ENCODE measurements at places on chromosomes 3 and 15.

GRCh38 chr15:67973846-67974245 is 80.3 kb upstream of the PIAS1 start:
- no peak for DNase-seq

DNA sequence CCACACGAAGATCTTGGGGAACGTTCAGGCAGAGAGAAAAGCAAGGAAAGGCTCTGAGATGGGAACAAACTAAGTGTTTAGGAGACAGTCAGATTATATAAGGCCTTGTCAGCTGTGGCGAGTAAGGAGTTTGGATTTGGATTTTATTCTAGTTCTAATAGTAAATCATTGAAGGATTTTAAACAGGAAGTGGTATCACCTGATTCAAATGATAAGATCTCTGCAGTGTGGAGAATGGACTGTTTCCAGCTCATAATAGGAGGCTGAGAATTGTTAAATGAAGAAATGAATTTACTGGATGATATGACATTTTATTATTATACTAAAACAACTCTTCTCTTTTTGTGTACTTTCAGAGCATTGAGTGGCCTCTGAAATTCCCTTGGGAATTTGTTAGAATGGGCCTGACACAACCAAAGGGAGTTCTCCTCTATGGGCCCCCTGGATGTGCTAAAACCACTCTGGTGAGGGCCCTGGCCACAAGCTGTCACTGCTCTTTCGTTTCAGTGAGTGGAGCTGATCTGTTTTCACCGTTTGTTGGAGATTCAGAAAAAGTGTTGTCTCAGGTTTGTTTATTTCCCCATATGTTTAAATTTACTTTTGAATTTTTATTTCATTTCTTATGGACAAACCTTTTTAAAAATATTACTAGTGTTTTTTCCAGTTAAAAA is 36.0 kb upstream of the GATM start:
- no peak for DNase-seq

DNA sequence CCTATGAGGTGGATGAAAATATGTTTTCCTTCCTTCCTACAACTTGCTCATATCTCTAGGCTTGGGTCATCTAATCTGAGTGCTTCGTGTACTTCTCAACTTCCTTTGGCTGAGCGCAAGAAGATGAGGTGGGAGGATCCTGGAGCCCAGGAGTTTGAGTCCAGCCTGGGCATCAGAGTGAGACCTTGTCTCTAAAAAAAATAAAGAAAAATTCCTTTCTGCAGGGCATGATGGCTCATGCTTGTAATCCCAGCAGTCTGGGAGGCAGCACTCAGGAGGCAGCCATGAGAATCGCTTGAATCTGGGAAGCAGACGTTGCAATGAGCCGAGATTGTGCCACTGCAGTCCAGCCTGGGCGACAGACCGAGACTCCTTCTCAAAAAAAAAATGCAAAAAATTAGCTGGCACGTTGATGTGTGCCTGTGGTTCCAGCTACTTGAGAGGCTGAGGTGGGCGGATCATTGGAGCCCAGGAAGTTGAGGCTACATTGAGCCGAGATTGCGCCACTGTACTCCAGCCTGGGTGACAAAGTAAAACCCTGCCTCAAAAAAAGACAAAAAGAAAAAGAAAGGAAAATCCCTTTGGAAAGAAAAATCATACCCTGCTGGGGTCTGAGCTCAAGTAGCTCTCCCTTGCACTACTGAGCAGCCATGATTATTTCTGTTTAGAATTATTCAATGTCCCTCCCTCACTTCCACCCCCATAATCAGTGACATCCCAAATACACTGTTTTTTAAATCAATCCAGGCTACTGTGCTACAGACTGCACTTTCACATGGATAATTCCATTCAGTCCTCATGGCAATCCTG is 28.0 kb upstream of the RAB11A start:
- no peak for DNase-seq

DNA sequence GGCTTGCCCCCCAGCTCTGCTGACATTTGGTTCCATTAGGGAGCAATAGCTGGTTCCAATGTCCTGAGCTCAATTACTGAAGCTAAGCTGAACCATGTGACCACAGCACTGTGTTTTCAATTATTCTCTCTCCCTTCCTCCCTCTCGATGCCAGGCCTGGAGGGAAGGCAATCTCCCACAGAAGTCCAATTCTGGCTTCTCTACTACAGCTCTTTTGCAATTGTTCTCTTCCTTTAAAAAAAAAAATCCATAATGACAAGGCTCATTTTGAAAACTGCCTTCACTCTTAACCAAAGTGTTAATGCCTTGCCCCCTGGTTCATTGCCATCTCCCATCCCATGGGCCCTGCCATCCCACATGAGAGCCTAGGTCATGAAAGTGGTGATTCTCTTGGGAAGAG is 24.8 kb downstream of the IL16 start:
- no peak for DNase-seq

GRCh38 chr3:135056084-135056730 is 261.1 kb downstream of the EPHB1 start:
- DNase-seq: no peak

DNA sequence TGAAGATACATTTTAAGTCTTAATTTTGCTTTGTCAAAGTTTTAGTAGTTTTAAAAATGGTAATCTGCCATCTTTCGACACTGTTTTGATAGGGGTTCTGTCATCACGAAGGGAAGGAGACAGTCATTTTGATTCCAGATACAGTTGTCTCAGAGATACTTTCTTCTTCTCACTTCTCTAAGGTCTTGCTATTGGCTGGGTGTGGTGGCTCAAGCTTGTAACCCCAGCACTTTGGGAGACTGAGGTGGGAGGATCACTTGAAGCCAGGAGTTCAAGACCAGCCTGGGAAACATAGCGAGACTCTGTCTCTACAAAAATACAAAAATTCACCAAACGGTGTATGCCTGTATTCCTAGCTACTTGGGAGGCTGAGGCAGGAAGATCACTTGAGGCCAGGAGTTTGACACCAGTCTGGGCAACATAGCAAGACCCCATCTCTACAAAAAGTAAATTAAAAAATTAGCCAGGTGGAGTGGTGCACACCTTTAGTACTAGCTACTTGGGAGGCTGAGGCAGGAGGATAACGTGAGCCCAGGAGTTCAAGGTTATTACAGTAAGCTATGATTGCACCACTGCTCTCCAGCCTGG is 3.3 kb downstream of the RAB8B start:
- no peak for DNase-seq

GRCh38 chr15:47437491-47437890 is 279.8 kb upstream of the SEMA6D start:
- no peak for DNase-seq

- no peak for DNase-seq
Observed at GRCh38 chr3:150747886-150748683, 14.9 kb downstream of the SIAH2 start.

DNA sequence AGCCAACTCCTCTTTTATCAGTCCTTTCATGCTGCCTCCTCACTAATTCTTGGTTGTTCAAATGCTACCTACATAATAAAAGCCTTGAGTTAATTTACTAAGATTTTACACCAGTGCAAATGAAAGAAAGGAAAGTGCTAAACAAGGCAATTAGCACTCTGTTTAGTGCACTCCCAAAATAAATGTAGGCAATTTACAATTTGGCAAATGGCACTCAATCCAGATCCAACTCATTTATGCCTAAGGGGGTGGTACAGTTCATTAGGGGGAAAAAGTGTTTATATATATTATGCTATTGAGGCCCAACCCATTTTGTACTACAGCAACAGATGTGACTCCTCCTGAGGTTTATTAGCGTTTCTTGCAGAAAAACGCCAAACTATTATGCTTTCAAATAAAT is 370.1 kb downstream of the NR2F2 start:
- no peak for DNase-seq

- no peak for DNase-seq
Observed at GRCh38 chr15:72276326-72276700, 4.0 kb upstream of the PARP6 start.

DNA sequence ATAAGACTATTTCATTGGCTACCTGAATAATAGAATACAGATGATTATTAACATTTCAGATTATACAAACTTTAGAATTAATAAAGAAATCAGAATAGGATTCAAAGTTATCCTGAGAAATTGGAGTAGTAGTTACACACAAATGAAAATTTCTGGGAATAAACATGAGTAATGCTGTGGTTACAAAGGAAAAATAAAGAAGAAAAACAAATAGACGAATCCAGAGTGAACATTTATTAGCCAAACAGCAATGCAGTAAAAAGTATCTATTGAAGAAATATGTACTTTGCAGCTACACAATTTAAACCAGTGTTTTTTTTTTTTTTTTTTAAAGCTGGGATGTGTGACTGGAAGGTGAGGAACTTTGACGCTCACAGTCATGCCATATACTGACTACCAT is 1159.2 kb downstream of the TUSC7 start:
- no peak for DNase-seq

GRCh38 chr3:155441506-155441905 is 148.0 kb upstream of the STRIT1 start:
- DNase-seq: no peak

DNA sequence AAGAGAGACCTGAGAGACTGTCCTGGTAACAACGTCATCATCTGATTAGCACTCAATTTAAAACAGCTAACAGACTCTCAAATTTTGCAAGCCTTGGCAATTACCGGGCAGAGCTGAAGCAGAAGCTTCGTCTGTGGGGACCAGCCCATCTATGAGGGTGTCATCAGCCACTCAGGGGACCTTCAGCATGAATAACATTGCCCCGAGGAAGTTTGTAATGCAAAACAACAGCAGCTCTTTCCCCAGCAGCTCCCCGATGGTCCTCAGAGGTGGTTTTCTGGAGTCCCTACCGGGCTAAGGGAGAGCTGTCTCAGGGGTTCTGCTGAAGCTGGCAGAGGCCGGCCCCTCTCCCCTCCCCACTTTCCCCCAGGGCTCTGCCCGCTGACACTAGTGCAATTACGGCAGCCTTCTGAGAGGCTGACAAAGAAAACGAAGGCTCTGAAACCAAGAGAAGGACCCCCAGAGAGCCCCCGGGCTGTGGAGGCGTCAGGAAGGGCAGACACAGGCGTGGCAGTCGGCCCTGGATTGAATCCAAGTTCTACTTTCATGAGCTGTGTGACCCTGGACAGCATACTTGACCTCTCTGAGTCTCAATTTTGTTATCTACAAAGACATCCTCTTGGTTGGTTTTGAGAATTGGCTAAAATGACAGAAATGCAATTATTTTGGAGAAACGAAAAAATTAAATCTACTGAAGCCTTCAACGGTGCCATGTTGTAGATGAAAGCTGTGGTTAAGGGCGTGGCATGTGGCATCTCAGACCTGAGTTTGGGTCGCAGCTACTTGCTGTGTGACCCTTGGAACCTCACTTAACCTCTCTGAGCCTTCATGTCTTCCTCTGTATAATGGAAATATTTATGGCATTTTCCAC is 102.1 kb upstream of the TLE3 start:
- DNase-seq: no peak

DNA sequence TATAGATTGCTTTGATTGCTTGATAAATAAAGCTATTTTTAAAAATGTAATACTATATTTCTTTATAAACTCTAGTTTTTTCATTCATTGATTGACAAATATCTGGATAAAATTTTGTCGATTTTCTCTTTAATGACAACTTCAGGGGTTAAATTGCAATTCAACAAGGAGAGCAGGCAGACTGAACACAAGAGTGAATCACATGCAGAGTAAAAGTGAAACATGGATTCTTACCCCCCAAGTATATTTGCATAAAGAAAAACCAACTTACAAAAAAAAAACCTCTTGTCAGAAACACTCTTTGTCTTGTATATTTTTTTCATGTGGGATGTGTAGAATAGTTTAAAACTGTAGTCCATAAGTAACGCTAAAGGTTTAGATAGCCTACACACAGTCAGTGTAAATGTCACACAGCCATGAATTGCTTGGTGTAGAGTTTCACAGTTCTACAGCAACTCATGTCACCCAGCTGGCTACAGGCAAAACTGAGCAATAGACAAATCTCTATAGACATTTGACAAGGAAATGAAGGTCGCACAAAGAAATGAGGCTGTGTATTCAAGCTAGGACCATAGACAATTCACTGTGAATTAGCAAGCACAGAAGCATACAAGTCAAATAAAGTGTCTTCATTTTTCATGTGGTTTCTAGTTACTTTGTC is 141.6 kb downstream of the THRB start:
- DNase-seq: no peak

GRCh38 chr3:9913601-9914000 is 3.3 kb upstream of the IL17RC start:
- DNase-seq: no peak

GRCh38 chr15:67399925-67400324 is 121.0 kb upstream of the C15orf61 start:
- no peak for DNase-seq
